ENCODE measurements at places on chromosomes 7 and 10.

DNA sequence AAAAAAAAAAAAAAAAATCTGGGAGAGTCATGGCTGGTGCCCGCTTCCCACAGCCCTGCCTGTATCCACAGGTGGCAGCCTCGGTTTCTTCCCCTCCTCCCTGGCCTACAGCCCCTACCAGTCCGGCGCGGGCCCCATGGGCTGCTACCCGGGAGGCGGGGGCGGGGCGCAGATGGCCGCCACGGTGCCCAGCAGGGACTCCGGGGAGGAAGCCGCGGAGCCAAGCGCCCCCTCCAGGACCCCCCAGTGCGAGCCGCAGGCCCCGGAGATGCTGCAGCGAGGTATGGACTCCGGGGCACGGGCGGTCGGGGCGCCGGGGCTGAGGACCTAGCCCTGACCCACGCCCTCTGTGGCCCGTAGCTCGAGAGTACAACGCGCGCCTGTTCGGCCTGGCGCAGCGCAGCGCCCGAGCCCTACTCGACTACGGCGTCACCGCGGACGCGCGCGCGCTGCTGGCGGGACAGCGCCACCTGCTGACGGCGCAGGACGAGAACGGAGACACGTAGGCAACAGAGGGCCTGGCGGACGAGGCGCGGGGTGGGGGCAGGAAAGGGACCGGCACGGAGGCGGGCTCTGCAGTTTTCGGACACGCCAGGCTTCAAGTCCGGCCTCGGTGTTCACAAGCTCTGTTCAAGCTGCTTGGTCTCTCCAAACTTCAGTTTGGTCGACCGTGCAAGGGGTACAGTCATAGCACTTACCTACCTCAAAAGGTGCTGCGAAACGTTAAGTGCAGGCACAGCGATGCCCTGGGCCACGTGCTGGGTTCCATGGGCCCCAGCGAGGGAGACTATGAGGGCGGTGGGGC lies 3.9 kb downstream of the NFKB2 start:
- peak; percentile 67 for DNase-seq

- DNase-seq = peak; percentile 23
Observed at GRCh38 chr7:11557627-11558026, 274.4 kb downstream of the THSD7A start.

DNA sequence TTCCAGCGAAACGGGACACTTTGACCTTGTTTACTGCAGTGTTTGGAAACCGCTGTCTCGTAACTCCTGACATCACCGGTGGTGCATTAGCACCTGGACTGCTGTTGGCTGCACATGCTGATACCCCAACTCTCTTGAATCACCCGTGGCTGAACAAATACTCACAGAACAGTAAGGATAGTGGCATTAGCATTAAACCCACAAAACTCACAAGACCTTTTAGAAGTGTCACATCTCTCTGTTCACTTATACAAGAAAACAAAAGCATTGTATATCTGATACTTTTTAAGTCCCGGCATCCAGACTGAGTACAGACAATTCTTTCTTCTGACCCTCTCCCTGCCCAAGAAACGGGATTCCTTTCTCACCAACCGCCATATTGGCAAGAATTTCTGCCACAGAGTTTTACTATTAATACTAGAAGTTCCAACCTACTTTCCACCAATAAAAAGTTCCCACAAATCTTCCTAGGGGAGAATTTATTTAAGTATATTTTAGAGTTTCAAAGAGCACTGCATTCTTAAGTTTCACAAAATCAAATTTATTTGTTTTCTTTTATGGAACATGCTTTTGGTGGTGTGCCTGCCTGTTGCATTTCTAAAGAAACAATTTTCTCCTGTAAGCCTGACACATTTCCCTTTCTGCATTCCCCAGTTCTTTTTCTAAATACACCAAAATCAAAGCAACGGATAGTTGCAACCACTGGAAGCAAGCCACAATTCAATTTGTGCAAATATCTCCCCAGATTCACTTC lies 208.4 kb upstream of the KLF14 start:
- peak; percentile 43 for DNase-seq

DNA sequence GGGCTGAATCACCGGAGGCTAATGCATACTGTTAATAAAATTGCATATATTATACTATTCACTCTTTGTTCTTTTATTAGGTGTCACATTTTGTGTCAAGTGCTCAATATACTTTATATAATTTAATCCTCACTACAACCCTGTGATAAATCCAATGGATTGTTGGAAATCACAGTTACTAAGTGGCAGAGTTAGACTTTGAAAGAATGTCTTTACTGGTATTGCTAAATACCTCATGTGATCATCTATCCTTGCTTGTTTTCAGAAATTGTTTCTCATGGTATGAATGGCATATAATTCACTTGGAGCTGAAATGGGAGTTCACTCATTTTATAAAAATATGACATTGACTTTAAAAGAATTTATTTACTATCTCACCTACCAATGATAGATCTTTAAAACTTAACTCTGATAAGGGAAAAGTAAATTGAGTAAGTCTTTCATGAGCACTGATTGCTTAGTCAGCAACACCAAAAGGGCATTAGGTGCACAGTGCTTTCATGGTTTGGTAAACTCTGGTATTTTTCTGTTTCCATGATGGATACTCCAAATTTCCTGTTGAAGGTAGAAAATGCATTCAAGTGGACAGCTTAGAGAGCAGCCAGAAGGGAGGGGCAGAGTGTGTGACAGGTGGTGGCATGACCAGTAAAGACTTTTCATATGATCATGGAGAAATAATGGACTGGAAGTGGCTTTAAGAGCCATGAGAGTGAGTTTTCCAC lies 22.6 kb downstream of the ENKUR start:
- DNase-seq = peak; percentile 53

GRCh38 chr7:47000561-47000960 lies 581.4 kb downstream of the TNS3 start:
- DNase-seq = no peak

- peak; percentile 86 for DNase-seq
Observed at GRCh38 chr10:22605168-22605567, 109.2 kb downstream of the PIP4K2A start.

DNA sequence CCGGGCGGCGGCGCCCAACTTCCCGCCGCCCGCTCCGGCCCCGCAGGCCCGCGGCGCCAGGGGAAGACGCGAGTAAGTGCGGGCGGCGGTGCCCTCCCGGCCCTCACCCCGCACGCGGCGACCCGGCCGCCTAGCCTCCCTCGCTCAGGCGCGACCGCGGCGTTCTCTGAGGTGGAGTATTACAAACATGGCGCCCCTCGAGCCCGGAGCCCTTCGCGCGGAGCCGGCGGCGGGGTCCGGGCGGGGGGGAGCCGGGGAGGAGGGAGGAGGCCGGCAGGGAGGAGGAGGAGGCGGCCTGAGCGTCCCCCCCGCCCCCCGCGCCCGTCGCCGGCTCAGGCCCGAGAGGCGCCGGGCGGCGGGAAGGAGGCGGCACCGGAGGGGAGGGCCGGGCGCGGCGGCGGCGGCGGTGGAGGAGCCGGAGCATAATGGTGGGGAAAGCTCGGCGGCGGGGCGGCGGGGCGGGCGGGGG lies at the start of gene ZMYND11:
Gene ZMYND11, plus strand, starts transcription at position 324 of the 469 bp plus-strand sequence. CDS start 44,558 bp downstream, outside the sequence.
- DNase-seq = no peak

GRCh38 chr10:66799474-66799873 lies 126.4 kb upstream of the LRRTM3 start:
- no peak for DNase-seq

DNA sequence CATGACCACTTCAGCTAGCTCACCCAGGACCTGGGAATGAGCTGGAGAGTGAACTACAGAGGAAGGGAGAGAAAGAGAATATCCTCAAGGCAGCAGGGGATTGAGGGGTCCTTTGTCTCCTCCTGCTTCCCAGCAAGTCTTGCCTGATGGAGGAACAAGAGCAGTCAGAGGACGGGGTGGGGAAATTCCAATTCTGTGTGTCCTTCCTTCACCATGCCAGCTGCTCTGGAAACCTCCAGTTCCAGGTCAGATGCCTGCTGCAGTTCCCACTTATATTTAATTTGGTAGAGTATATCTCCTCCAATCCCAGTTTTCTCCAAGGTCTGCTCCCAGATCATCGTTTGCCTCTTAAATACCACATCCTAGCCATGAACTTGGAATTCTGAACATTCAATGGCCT lies 21.4 kb upstream of the LEP start:
- DNase-seq = no peak

DNA sequence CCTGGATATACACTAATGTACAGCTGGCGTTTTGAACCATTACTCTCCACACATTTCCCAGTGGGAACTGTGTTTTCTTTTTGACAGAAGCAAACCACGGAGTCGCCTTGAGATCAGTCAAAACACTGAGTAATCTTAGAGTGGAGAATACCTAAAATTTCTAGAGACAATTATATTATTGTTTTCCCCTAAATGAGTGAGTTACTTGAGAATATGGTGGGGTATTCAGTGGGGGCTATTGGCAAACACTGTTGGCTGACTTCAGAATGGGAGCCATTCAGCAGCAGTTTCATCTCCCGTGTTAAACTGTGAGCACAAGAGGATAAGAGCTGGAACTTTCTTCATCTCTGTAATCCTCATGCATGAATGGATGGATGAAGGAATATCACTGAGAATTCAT lies 6.2 kb downstream of the IL2RA start:
- DNase-seq = no peak

- DNase-seq = no peak
Observed at GRCh38 chr10:1377231-1377630, 321.0 kb downstream of the WDR37 start.

- DNase-seq = no peak
Observed at GRCh38 chr10:15630353-15630752, 89.4 kb downstream of the ITGA8 start.

DNA sequence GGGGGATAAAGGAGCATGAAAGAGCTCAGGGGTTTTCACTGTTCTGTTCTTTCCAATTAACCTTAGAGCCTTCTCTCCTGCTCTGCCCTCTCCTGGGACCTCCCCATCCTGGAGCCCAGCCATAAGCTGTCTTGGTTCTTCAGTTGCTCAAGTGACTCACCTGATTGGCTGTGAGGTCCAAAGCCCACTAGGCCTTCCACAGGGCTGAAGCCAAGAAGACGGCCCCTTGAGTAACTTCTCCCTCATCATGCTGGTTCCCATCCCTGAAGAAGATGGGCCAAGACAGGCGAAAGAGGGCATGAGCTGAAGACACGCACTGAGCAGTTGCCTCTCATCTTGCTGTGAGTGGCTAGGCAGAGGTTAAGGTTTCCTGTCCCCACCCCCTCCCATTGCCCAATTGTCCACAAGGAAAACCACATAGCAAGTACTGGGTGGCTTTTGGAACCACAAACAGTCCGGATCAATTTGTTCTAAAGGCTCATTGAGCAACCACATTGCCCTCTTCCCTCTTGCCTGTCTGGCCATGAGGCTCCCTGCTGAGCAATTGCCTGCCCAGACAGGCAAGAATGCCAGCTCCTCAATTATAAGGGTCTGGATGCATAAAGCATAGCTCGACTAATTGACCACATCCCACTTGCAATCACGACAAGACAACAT lies 43.9 kb upstream of the GPAM start:
- DNase-seq = no peak

DNA sequence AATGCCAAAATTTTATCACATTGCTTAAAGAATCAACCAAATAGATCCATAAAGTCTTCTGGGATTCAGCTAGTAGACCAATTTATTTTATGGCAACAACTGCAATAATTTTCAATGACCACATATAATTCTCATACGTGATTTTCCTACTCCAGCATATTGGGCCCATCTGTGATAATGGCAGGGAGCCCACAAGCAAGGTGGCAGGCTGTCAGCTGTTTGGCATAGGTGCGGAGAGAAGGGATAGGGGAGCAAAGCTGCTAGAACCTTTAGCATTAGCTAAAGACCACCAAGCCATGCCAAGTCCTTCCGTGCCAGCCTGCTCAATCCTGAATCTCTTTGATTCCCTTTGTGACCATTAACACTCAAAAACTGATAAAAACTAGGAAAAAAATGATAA lies 721.2 kb downstream of the XPNPEP1 start:
- DNase-seq = no peak
